ENCODE measurements at places on chromosomes 2 and 18.

- peak; percentile 94 for DNase-seq
Observed at GRCh38 chr2:74406035-74406434, 15.4 kb downstream of the C2orf81 start.

DNA sequence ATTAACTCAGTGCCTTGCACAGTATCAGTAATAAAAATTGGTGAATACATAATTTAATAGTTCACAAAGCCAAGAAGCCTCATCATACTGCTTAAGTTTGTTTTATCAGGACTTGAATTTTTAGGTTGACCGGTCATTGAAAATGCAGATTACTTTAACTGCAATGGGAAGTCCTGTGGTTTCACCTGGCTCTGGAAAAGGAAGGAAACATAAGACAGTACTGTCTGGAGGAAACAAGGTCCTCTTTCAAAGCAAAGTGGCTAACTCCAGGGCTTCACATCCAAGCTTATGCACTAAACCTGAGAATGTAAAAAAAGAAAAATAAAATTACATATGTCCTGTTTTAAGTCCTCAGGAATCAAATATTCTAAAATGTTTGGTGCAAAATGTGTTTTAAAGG lies 119.7 kb downstream of the DLGAP1 start:
- no peak for DNase-seq

DNA sequence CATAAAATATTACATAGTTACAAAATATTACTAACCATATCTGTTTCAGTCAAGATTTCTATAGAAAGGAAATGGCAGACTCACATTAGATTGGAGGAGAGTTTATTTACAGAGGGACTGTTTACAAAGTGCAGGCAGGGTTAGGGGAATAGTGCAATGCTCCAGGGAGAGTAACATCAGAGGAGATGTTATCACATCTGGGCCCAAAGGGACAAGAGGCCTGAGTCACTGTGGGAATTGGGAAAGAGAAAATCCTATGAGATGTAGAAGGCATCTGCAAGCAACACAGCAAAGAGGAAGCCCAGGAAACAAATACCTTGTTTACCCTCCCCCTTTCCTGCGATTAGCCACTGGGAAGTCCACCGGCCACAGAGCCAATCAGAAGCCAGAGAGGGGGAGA lies 227.3 kb upstream of the TANK start:
- DNase-seq, result no peak

DNA sequence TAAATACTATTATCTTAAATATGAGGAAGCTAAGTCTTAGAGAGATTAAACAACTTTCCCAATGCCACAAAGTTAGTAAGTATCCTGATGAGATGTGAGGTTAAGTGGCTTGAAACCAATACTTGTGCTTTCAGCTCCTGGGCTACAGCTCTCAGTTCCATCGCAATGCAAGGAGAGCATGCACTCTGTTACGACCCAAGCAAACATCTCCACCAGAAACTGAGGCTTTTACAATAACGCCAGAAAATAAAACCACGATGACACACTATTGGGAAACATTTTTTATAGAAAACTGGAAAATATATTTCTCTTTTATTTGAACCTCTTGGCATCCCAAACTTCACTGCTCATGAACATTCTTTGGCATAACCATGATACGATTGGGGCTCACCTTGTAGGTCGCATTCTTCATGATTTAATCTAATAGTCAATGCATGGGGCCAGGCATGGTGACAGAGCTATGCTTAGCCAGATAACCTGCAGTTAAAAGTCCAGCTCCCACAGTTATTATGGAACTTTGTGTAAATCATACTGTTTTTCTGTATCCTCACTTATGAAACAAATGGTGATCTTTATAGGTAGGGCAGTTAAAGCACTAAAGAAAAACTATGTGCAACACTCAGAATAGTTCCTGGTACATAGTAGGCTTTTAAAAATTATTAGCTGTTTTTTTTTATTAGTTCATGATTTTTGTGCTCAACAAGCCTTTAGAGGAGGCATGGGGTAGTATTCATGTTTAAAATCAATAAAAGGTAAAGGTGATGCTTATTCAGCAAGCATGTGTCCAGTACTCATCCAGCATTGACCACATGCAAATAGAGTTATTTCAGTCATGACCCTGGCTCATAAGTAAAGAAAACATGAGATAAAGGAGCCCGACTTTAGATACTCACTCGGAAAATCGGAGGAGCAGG lies 238.3 kb upstream of the TRIB2 start:
- no peak for DNase-seq

DNA sequence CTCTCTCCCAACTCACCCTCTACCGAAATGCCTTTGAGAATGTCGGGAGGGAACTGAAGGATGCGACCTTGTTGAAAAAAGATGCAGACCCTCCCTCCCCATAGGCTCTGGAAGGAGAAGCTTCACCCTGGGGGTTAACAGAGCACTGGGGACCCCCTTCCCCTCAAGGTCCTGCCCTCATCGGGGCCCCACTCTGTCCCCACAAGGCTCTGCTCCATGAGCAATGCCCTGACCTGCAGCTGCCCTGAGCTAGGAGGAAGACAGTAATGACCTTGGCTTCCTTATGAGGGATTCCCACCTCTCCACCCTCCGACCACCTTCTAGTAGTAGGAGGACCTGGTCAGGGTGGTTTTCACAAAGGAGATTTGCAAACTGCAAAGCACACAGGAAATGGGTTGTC lies 44.4 kb upstream of the HPCAL1 start:
- no peak for DNase-seq

GRCh38 chr2:73638429-73638828 lies 3.8 kb downstream of the NAT8 start:
- DNase-seq, result no peak

GRCh38 chr2:16948053-16948452 lies 282.4 kb upstream of the CYRIA start:
- DNase-seq, result no peak

- DNase-seq, result no peak
Observed at GRCh38 chr2:239984421-239985194, 40.5 kb downstream of the NDUFA10 start.

Measured in RCC 7860 (cell line).